ENCODE measurements at places on chromosomes 11 and 22. TPM values are rescaled to one million over a fixed set of nuclear protein-coding genes. Genes with fewer than 3 reads are reported as not detected.

GRCh38 chr11:106990331-106990730, 27.9 kb downstream of the GUCY1A2 start:
- no peak for DNase-seq

- no peak for DNase-seq
Measured at GRCh38 chr11:77197626-77198320, 69.7 kb downstream of the MYO7A start.

- no peak for DNase-seq
Measured at GRCh38 chr22:31680861-31681341, 18.9 kb upstream of the PISD start.

DNA sequence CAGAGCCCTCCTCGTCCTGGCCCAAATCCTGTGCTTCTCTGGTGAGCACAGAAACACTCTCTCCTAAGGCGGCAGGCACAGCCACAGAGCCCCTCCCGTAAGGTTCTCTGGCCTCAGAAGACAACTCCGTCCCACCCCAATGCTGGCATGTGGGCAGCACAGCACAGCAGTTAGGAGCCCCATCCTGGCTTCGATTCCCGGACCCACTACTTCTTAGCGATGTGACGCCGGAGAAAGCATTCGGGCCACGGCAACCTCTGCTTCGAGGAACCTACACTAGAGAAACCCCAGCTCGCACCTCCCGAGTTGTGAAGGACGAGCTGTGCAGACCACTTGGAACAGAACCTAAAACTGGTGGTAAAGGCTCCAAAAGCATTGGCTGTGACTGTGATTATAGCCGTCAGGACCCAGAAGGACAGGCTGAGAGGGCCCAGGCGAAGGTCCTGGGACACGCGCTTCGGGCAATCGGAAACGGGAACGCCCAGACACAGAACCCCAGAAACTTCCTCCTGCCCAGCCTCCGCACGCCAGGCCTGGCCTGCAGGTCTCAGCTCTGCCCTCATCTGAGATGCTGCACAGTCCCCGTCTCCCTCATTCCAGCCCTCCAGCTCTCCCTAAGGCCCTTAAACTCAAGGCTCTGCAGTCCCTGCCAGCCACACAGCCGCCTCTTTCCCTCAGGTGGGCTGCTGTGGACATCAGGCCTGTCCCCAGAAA, 26.6 kb downstream of the IGSF9B start:
- no peak for DNase-seq

GRCh38 chr22:17115945-17116565, 5.1 kb downstream of the TMEM121B start:
- no peak for DNase-seq

- DNase-seq: no peak
Measured at GRCh38 chr11:35145271-35145670, 6.3 kb downstream of the CD44 start.

DNA sequence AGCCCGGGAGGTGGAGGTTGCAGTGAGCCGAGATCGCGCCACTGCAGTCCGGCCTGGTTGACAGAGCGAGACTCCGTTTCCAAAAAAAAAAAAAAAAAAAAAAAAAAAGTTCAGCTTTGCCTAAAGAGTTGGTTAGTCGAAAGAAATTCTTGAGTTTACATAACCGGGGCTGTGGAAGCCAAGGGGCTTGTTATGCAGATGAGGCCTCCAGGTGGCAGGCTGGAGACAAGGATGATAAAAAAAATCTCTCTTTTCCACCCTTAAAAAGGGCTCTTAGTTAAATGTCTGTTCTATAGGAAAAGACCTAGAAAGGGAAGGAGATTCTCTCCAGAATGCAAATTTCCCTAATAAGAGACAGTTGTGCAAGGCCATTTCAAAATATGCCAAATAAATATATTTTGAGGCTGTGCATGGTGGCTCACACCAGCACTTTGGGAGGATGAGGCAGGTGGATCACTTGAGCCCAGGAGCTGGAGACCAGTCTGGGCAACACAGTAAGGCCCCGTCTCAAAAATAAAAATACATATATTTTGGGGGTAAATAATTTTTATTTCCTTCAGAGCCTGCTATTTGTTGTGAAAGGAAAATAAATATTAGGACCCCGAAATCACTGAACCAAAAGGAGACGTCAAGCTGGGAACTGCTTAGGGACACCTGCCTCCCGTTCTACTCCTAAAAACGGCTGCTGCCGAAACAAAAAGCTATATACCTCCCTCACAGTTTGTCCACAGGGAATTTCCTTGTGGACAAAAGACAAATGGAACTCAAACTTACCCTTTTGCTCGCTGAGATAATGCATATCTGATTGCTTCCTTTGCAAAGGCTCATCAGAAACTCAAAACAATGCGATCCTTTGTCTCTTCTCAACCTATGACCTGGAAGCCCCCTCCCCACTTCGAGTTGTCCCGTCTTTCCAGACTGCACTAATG, 2.4 kb upstream of the IFITM2 start:
- DNase-seq: peak; percentile 87

- DNase-seq: peak; percentile 75
Measured at GRCh38 chr11:1458340-1459218, 28.0 kb downstream of the MOB2 start.

DNA sequence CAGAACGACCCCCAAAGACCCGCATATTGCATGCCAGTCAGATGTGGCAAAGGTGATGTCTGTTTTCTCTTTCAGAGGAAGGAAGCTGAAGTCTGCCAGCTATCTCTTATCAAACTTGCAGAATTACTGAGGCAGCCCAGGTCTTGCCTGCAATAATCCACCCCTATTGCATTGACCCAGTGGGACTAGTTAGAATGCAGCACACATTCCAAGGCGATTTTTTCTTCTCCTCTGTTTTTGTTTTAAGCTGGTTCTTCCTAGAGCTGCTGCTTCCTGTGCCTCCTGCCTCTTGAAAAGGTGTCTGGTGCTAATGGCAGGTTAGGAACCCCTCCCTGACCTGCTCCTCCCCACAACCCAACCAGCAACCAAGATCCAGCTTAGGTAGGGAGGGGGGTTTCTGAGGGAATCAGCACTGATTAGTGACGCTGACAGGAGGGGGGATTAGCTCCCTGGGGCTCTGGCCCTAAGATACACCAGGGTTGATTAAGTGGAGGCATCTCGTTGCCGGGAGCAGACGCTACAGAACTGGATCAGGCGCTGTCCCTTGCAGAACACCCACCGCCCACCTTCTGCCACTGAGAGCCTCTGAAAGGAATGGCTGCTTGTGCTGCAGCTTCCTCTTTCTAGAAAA, 2.8 kb downstream of the NTM start:
- DNase-seq: no peak

- no peak for DNase-seq
Measured at GRCh38 chr11:74646215-74646614, 53.8 kb downstream of the POLD3 start.

RAPSN gene
- total RNA-seq: 0.44 TPM

C22orf15 gene
- total RNA-seq: not detected

TMEM45B gene
- 114 TPM for total RNA-seq

KCNA4 gene
- total RNA-seq: 1.6 TPM
